Epithelial cell of esophagus (primary cell): ENCODE measurements at places on chromosomes 1 and 21.

GRCh38 chr1:225848030-225848955, 33.9 kb downstream of the TMEM63A start:
- DNase-seq: no peak

- DNase-seq: peak; percentile 64
Observed at GRCh38 chr1:94434365-94435045, 16.3 kb downstream of the ABCD3 start.

- peak; percentile 8 for DNase-seq
Observed at GRCh38 chr1:210653771-210654170, 325.1 kb downstream of the HHAT start.

- peak; percentile 15 for DNase-seq
Observed at GRCh38 chr1:207565546-207566468, 69.8 kb downstream of the CR1 start.

GRCh38 chr1:45010855-45011811, at the start of gene HECTD3:
TSS of gene HECTD3 (minus strand) at chr1:45011324. CDS start at chr1:45011257, 67 bp downstream.
- peak; percentile 81 for DNase-seq

DNA sequence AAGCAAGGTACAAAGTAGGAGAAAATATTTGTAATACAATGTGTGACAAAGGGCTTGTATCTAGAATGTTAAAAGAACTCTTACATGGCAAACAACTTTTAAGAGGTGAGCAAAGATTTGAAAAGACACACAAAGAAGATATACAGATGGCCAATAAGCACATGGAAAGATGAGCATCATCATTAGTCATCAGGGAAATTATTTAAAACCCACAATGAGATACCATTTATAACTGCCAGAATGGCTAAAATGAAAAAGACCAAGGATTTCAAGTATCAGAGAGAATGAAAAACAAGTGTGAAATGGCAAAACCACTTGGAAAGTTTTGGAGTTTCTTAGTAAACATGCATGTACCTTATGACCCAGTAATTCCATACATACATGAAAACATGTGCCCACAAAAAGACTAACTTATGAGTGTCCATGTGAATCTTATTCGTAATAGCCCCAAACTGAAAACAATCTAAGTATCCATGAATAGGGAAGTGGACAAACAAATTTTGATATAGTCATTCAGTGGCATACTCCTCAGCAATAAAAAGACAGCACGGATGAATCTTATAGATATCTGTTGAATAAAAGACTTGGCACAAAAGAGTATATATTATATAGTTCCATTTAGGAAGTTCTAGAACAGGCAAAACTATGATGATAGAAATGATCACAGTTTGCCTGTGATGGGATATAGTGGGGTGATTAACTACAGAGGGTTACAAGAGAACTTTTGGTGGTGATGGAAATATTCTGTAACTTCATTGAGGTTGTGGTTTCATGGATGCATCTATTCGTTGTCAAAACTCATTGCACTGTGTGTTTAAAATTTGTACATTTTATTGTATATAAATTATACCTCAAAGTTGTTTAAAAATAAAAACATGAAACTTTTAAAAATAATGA, 82.0 kb downstream of the DISP1 start:
- no peak for DNase-seq

- DNase-seq: no peak
Observed at GRCh38 chr1:210367566-210367965, 38.9 kb downstream of the HHAT start.

DNA sequence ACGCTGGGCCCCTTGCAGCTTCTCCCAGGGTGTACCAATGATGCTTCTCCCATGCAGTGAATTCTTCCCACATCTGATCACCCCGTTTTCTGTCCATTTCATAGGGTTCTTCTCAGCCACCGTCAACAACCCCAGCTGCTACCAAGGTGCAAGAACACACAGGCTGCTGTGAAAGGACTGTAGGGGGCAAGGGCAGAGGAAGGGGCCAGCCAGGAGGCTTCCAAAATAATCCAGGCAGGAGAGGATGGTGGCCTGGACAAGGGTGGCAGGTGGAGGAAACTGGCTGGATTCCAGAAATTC, 113.3 kb upstream of the WNT4 start:
- DNase-seq: no peak

GRCh38 chr1:98420376-98421084, 241.0 kb upstream of the SNX7 start:
- DNase-seq: peak; percentile 57

GRCh38 chr1:210413951-210414350, 85.2 kb downstream of the HHAT start:
- DNase-seq: no peak

DNA sequence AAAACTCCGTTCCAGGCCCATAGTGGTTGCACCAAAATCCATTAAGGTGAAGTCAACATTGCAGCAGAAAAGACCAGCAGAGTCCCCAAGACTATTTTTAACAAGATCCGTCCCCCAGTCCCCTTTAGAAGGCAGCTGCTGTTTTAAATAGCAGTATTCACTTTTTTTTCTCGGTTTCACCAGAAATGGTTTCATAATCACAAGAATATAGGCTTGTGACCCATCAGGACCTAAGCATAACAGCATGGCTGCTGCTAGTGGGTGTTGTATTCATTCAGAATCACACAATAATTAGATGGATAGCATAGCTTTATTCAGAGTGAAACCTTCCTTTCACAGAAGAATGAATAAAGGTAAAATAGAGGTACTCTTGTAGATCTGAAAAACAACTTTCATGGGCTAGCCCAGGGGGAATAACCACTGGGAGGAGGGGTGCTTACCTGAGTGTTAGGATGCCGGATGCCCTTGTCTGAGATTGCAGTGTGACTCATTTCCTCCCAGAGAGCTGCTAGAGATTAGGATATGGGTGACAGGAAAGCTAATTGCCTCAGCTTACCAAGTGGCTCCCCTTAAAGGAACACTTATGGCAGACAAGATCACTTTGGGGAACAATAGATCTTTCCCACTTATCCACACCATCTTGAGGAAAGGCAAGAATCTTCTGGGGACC, 35.0 kb downstream of the ACKR1 start:
- DNase-seq: peak; percentile 39

- no peak for DNase-seq
Observed at GRCh38 chr1:230545181-230545580, 97.1 kb upstream of the COG2 start.

- DNase-seq: no peak
Observed at GRCh38 chr1:197247465-197247864, 20.6 kb upstream of the CRB1 start.

- no peak for DNase-seq
Observed at GRCh38 chr21:42744520-42745445, 91.4 kb downstream of the PDE9A start.
